A549 treated with ZK216348 at 1 μM for 4 hours (cell line): ENCODE measurements at places on chromosomes 12 and 14. TPM values are rescaled to one million over a fixed set of nuclear protein-coding genes. Genes with fewer than 3 reads are reported as not detected.

Gene METAP2
- total RNA-seq = 125 to 213 TPM (median 136 TPM) in 5 replicates

Gene RAN
- 1,622 to 1,784 TPM (median 1,751 TPM) in 5 replicates for total RNA-seq

Gene FGF23
- not detected in 5 replicates for total RNA-seq

Gene NPFF
- total RNA-seq = not detected in 5 replicates

Gene TSHR
- total RNA-seq = not detected in 5 replicates

Gene ADAMTS20
- total RNA-seq = not detected in 5 replicates

Gene LUM
- total RNA-seq = 0.12 to 0.69 TPM (median 0.19 TPM) in 4 of 5 replicates, not detected in the other

Gene KCNH5
- total RNA-seq = not detected in 5 replicates

Gene KITLG
- total RNA-seq = 8.5 to 16.2 TPM (median 14.1 TPM) in 5 replicates

Gene HOXC12
- total RNA-seq = not detected in 5 replicates

Gene ADGRD1
- 0.15 to 1.0 TPM (median 0.39 TPM) in 5 replicates for total RNA-seq

Gene MYF6
- not detected in 5 replicates for total RNA-seq

Gene NFATC4
- total RNA-seq = 0.15 to 0.36 TPM (median 0.25 TPM) in 4 of 5 replicates, not detected in the other

Gene TAS2R13
- total RNA-seq = not detected in 5 replicates

Gene KCNMB4
- total RNA-seq = 0.12 to 0.22 TPM (median 0.18 TPM) in 5 replicates

Gene PPP4R4
- 0.06 to 0.58 TPM (median 0.37 TPM) in 5 replicates for total RNA-seq

Gene PPP2R5C
- total RNA-seq = 53.5 to 81.0 TPM (median 70.5 TPM) in 5 replicates

Gene CCDC38
- 0.09 to 0.13 TPM in 2 of 5 replicates, not detected in the others for total RNA-seq

Gene ARHGEF40
- 6.5 to 13.7 TPM (median 10.8 TPM) in 5 replicates for total RNA-seq

Gene GMPR2
- 53.6 to 67.0 TPM (median 57.2 TPM) in 5 replicates for total RNA-seq

Gene SDR9C7
- total RNA-seq = not detected in 5 replicates

Gene ABCD4
- total RNA-seq = 23.6 to 39.5 TPM (median 33.9 TPM) in 5 replicates

Gene SERPINA4
- total RNA-seq = not detected in 5 replicates

Gene IFNG-AS1
- total RNA-seq = not detected in 5 replicates

Gene OASL
- total RNA-seq = 2.7 to 4.1 TPM (median 3.7 TPM) in 5 replicates

Gene TMEM253
- 0.29 to 1.3 TPM (median 0.84 TPM) in 5 replicates for total RNA-seq

Gene TMEM63C
- 1.1 to 3.3 TPM (median 2.2 TPM) in 5 replicates for total RNA-seq

Gene KRT6C
- not detected in 5 replicates for total RNA-seq

Gene SLC41A2
- 18.7 to 26.6 TPM (median 22.2 TPM) in 5 replicates for total RNA-seq

Gene FOXN4
- total RNA-seq = 0.07 TPM in 1 of 5 replicates, not detected in the others

Gene CYP46A1
- 0.05 to 0.29 TPM (median 0.13 TPM) in 4 of 5 replicates, not detected in the other for total RNA-seq

Gene CEP170B
- 13.0 to 30.1 TPM (median 25.4 TPM) in 5 replicates for total RNA-seq

Gene MRPS35
- total RNA-seq = 77.4 to 124 TPM (median 88.0 TPM) in 5 replicates

Gene RIPK3
- total RNA-seq = not detected in 5 replicates
